ENCODE measurements at places on chromosomes 5 and 9. TPM values are rescaled to one million over a fixed set of nuclear protein-coding genes. Genes with fewer than 3 reads are reported as not detected.

DDX46 gene
- total RNA-seq = 16.9 TPM

HAUS6 gene
- total RNA-seq = 9.4 TPM

CCDC152 gene
- total RNA-seq = 0.89 TPM

FOXD4L3 gene
- total RNA-seq = not detected

CER1 gene
- total RNA-seq = not detected

IL17B gene
- total RNA-seq = not detected

SV2C gene
- total RNA-seq = not detected

MUSK gene
- total RNA-seq = not detected

SOX30 gene
- not detected for total RNA-seq

DCAF10 gene
- 15.8 TPM for total RNA-seq

LRRTM2 gene
- 0.11 TPM for total RNA-seq

LAMC3 gene
- total RNA-seq = not detected

MSX2 gene
- 2.4 TPM for total RNA-seq

FOCAD gene
- 32.8 TPM for total RNA-seq

PFN3 gene
- total RNA-seq = not detected

FOXD4L5 gene
- total RNA-seq = not detected

IQGAP2 gene
- not detected for total RNA-seq

CORO2A gene
- total RNA-seq = 0.86 TPM

SPRY4 gene
- 12.8 TPM for total RNA-seq

SLC25A48 gene
- not detected for total RNA-seq

CERCAM gene
- total RNA-seq = 525 TPM

ST8SIA4 gene
- under 0.01 TPM for total RNA-seq

JAK2 gene
- total RNA-seq = 6.7 TPM

CYFIP2 gene
- 1.8 TPM for total RNA-seq

SLC6A3 gene
- not detected for total RNA-seq

RAPGEF1 gene
- total RNA-seq = 21.1 TPM

PRDM9 gene
- not detected for total RNA-seq

FOXD1 gene
- total RNA-seq = 50.0 TPM

EPB41L4B gene
- total RNA-seq = 1.0 TPM

HK3 gene
- total RNA-seq = not detected

PCDHB6 gene
- 0.22 TPM for total RNA-seq

TMOD1 gene
- 1.3 TPM for total RNA-seq

FOXI1 gene
- total RNA-seq = not detected

Measured in GM23248 (cell line).